ENCODE measurements at places on chromosomes 4 and X.

GRCh38 chrX:96729868-96730643 is 45.4 kb downstream of the DIAPH2 start:
- no peaks in the 10 kb centered on the region for H3K27me3 ChIP-seq
- no peak overlapping the region for H3K27ac ChIP-seq
- H3K36me3 ChIP-seq: no peaks in the 10 kb centered on the region

GRCh38 chr4:76197971-76198410 is 15.6 kb downstream of the SCARB2 start:
- no peaks in the 10 kb centered on the region for H3K27me3 ChIP-seq
- H3K27ac ChIP-seq: peak overlapping the region; percentile 78
- H3K4me3 ChIP-seq: no peak overlapping the region
- DNase-seq: peak; percentile 79
- peaks cover 27% of the 10 kb centered on the region for H3K4me1 ChIP-seq

DNA sequence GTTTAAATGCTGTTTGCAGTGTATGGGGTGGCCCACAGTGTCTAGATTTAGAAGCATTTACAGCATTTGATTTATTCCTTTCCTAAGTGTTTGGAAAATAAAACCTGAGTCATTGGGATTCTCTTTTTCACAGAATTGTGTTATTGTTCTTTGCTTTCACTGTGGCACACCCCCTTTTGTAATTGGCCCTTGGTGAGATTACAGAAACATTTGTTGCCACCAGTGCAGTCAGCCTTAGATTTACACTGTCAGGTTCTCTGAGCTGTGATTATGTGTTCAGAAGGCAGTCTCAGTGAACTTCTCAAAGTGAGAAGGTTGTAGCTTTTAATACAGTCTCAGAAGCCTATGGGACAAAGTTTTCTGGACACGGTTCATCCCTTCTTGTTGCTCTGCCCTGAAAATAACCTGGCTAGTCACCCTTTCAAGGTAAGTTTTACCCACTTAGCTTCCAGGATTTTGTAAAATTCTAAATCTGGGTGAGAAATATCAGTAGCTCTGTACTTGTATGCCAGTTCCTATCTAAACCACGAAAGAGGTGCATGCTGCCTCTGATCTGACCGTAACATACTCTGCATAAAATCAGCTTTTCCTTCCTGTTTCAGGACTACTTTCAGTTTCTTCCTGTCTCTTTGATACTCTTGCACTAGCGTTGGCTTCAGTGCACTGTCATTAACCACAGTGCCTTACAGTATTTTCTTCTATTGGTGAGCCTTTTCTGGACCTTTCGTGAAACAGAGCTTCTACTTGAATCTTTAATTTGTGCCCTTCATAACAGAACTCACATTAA is 12.6 kb downstream of the RUFY3 start:
- DNase-seq: peak; percentile 59
- peaks cover 2% of the 10 kb centered on the region for H3K4me1 ChIP-seq
- H3K27me3 ChIP-seq: no peaks in the 10 kb centered on the region
- H3K4me3 ChIP-seq: peak overlapping the region; percentile 73

GRCh38 chr4:184344899-184345572 is 127.4 kb upstream of the ENPP6 start:
- H3K27me3 ChIP-seq: no peaks in the 10 kb centered on the region
- no peaks in the 10 kb centered on the region for H3K36me3 ChIP-seq
- H3K4me1 ChIP-seq: peaks cover 7% of the 10 kb centered on the region
- H3K27ac ChIP-seq: no peak overlapping the region
- DNase-seq: no peak

GRCh38 chr4:114209584-114209983 is 230.1 kb upstream of the ARSJ start:
- no peak for DNase-seq
- no peaks in the 10 kb centered on the region for H3K27me3 ChIP-seq
- no peak overlapping the region for H3K4me3 ChIP-seq
- H3K27ac ChIP-seq: no peak overlapping the region
- H3K36me3 ChIP-seq: no peaks in the 10 kb centered on the region
- no peaks in the 10 kb centered on the region for H3K4me1 ChIP-seq

GRCh38 chr4:87093443-87094123 is 126.8 kb downstream of the KLHL8 start:
- peaks cover 21% of the 10 kb centered on the region for H3K4me1 ChIP-seq
- peaks cover 9% of the 10 kb centered on the region for H3K36me3 ChIP-seq
- peak; percentile 75 for DNase-seq
- no peaks in the 10 kb centered on the region for H3K27me3 ChIP-seq

GRCh38 chr4:67019686-67020437 is 525.4 kb downstream of the CENPC start:
- H3K4me1 ChIP-seq: no peaks in the 10 kb centered on the region
- H3K27me3 ChIP-seq: no peaks in the 10 kb centered on the region
- no peaks in the 10 kb centered on the region for H3K36me3 ChIP-seq
- no peak overlapping the region for H3K27ac ChIP-seq
- no peak for DNase-seq
- no peak overlapping the region for H3K4me3 ChIP-seq

GRCh38 chrX:21658152-21658737 is at the start of gene KLHL34:
TSS of gene KLHL34 (minus strand) at chrX:21658330. CDS start at chrX:21657788, 542 bp downstream.
- H3K27me3 ChIP-seq: no peaks in the 10 kb centered on the region
- H3K4me3 ChIP-seq: no peak within 1 kb of the TSS
- no peaks in the 10 kb centered on the region for H3K36me3 ChIP-seq
- DNase-seq: no peak
- H3K4me1 ChIP-seq: no peaks in the 10 kb centered on the region
- no peak within 1 kb of the TSS for H3K27ac ChIP-seq

GRCh38 chrX:2332252-2332651 is 168.5 kb downstream of the DHRSX start:
- DNase-seq: no peak
- no peaks in the 10 kb centered on the region for H3K27me3 ChIP-seq
- H3K27ac ChIP-seq: no peak overlapping the region
- H3K4me3 ChIP-seq: no peak overlapping the region
- H3K4me1 ChIP-seq: no peaks in the 10 kb centered on the region

DNA sequence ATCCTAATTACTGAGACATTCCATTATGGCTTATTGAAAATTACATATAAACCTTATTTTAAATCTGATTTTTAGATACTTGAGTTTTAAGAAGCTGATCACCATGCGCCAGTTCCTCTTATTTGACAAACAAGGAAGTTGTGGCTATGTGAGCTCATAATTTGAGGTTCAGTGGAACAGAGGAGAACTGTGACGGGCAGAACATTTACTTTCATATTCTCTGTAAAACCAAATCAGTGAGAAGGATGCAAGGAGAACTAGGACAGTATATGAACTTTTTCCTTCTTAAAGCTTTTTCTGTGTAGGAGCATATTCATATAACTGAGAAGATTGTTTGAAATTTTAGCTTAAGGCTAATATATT is 25.3 kb downstream of the STIM2 start:
- no peak for DNase-seq
- H3K27ac ChIP-seq: no peak overlapping the region
- H3K27me3 ChIP-seq: no peaks in the 10 kb centered on the region

- no peak overlapping the region for H3K27ac ChIP-seq
- no peaks in the 10 kb centered on the region for H3K4me1 ChIP-seq
- H3K36me3 ChIP-seq: no peaks in the 10 kb centered on the region
- no peak overlapping the region for H3K4me3 ChIP-seq
These were observed 70.0 kb downstream of the PCDH7 start for GRCh38 chr4:30790123-30790522.

GRCh38 chrX:98379134-98379533 is 1495.4 kb downstream of the RPA4 start:
- no peak overlapping the region for H3K27ac ChIP-seq
- no peak for DNase-seq
- no peaks in the 10 kb centered on the region for H3K36me3 ChIP-seq
- H3K4me1 ChIP-seq: no peaks in the 10 kb centered on the region
- no peak overlapping the region for H3K4me3 ChIP-seq
- H3K27me3 ChIP-seq: no peaks in the 10 kb centered on the region

- no peak overlapping the region for H3K4me3 ChIP-seq
- no peak for DNase-seq
- no peaks in the 10 kb centered on the region for H3K4me1 ChIP-seq
- no peak overlapping the region for H3K27ac ChIP-seq
- no peaks in the 10 kb centered on the region for H3K27me3 ChIP-seq
These were observed 19.4 kb upstream of the CPLX1 start for GRCh38 chr4:845233-845835.

GRCh38 chr4:144681806-144682205 is 35.9 kb downstream of the HHIP start:
- H3K4me1 ChIP-seq: no peaks in the 10 kb centered on the region
- no peak overlapping the region for H3K4me3 ChIP-seq
- H3K36me3 ChIP-seq: no peaks in the 10 kb centered on the region
- H3K27me3 ChIP-seq: no peaks in the 10 kb centered on the region
- no peak overlapping the region for H3K27ac ChIP-seq
- no peak for DNase-seq

- H3K27me3 ChIP-seq: no peaks in the 10 kb centered on the region
- no peak for DNase-seq
- H3K36me3 ChIP-seq: no peaks in the 10 kb centered on the region
- H3K4me1 ChIP-seq: peaks cover 6% of the 10 kb centered on the region
These were observed 379 bp downstream of the PDGFC start for GRCh38 chr4:156971165-156971675.

DNA sequence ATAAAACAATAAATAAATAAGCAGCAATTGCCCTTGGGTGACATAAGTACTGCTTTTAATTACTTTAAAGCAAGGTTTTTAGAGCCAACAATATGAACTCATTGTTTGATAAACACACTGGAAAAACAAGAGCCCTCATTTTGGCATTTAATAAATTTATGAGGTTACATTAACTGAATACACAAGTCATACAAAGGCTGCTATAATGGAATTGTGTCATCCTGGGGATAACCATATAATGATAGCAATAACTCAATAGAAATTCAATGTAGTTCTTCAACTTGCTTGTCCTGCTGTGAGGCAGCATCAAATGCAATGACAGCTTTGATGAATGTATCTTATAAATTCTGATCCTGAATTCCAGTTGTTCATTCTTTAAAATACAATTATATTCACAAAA is 1512.5 kb downstream of the STIM2 start:
- no peaks in the 10 kb centered on the region for H3K4me1 ChIP-seq
- H3K27me3 ChIP-seq: no peaks in the 10 kb centered on the region
- DNase-seq: no peak

DNA sequence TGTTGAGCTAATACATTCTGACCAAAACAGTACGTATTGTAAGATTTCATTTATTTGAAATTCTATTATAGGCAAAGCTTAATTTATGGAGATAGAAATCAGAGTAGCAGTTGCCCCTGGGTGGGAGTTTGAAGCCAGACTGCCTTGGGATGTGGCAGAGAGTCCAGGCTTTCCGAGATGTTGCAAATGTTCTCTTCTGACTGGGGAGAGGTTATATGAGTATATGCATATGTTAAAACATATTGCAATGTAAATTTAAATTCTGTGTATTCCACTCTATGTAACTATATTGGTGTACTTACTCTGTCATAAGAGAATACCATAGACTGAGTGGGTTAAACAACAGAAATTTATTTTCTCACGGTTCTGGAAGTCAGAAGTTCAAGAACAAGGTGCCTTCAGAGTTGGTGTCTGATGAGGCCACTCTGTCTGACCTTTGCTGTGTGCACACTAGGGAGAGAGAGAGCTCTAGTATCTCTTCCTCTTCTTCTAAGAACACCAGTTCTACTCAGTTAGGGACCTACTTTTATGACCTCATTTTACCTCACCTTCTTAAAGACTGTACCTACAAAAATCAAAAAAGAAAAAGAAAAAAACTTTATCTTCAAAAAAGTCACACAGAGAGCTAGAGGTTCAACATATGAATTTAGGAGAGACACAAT is 299.3 kb upstream of the HS3ST1 start:
- H3K4me3 ChIP-seq: no peak overlapping the region
- H3K27ac ChIP-seq: no peak overlapping the region
- no peaks in the 10 kb centered on the region for H3K27me3 ChIP-seq
- DNase-seq: no peak

DNA sequence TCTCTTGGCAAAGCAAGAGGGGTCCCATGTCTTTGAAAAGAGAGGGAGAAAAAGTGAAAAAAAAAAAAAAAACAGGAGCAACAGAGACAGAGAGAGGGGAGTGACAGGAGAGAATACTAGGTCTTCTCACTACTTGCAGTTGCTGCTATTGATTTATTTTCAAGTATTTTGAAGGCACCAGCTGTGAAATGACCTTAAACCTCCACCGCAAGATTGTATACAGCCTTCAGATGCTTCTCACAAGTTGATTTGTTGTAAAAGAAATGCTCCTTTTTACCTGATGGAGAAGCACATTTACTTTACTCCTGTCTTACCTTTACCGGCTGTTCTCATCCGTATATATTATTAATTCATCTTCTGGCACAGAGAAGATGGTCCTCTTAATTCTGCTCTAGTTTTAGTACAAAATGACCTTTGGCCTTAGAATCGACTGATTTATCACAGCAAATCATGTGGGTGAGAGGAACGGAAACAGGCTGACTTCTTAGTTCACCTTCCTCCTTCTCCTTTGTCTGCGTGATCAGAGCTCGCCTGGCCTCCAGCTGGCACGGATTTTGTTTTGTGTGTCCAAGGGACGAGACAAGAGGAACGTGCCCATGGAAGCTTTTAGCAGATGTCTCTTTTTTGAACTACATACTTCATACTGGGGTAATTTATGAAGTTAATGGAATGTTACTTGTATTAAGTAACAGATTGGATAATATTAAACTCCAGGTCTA is 82.4 kb upstream of the PACRGL start:
- no peak overlapping the region for H3K27ac ChIP-seq
- peaks cover 6% of the 10 kb centered on the region for H3K4me1 ChIP-seq
- H3K27me3 ChIP-seq: no peaks in the 10 kb centered on the region
- no peaks in the 10 kb centered on the region for H3K36me3 ChIP-seq
- DNase-seq: peak; percentile 51

DNA sequence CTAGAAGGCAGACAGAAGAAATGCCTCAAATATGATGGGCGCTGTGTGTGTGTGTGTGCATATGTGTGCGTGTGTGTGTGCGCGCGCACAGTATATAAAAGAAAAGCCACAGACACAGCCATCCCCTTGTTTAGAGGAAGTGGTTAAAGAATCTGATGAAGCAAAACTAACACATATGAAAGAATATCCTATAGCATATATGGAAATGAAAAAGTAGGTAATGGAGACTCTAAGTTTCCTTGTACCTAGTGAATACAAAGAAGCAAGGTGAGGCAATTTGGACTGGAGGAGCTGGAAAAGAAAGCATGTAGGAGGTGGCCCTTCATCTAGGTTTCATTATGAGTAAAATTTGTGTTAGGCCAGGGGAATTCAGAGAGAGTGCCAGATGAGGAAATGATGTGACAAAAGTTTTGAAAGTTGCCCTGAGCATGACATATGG is 58.6 kb upstream of the MCF2 start:
- DNase-seq: no peak
- H3K36me3 ChIP-seq: no peaks in the 10 kb centered on the region
- H3K4me3 ChIP-seq: no peak overlapping the region
- H3K4me1 ChIP-seq: no peaks in the 10 kb centered on the region
- no peak overlapping the region for H3K27ac ChIP-seq

DNA sequence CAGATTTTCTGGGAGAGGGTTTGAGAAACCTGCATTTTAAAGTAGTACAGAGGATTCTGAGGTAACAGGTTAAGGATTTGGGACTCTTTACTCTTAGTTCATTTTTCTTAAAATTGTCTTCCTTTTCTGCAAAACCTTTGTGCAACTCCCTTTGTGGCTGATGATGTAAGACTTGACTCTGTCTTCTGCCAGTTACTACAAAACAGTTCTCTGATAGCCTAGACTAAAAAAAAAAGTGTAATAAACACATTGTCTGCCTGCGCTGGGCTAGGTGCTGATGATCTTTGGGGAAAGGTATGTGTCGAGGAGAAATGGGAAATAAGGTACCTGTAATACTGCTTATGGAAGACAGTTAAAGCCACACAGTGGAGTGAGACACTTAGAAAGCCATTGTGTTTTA is 28.7 kb downstream of the IL13RA1 start:
- H3K27me3 ChIP-seq: no peaks in the 10 kb centered on the region
- H3K27ac ChIP-seq: no peak overlapping the region
- no peaks in the 10 kb centered on the region for H3K4me1 ChIP-seq
- no peaks in the 10 kb centered on the region for H3K36me3 ChIP-seq
